ENCODE measurements at places on chromosomes 1 and 21. TPM values are rescaled to one million over a fixed set of nuclear protein-coding genes. Genes with fewer than 3 reads are reported as not detected.

Gene PM20D1
- total RNA-seq: 1.2 TPM

DNA sequence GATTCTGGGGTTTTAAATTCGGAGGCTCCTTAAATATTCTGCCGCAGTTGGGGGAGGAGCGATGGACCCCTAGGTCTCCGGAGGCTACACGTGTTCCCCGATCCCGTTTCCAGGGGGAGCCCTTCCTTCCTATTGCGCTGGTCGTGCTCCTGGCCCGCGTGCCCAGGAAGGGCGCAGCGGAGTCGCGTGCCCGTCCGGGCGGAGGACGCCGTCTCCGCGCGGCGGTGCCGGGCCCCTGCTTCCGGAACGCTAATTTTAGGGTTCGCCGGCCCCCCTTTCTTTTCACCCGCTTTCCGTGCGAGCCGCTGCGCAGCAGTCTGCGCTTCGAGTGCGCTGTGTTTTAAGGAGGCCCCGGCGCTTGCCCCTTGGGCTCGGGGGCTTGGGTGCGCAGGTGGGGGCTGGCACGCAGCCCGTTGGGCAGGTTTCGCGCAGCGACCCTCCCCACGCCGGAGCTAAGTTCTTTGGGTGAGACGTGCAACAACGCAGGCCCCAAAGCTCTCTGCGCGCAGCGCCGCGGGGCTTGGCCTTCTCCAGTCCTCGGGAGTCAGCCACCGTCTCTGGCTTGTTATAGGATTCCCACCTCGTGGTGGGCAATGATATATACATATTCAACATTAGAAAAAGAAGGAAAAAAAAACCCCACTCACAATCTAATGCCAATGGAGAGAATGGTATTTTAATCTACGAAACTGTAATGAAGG is 43.5 kb upstream of the DNAJC6 start:
- peak overlapping the region; percentile 64 for H3K4me3 ChIP-seq
- H3K4me1 ChIP-seq: peaks cover 16% of the 10 kb centered on the region
- H3K27ac ChIP-seq: no peak overlapping the region
- H3K36me3 ChIP-seq: no peaks in the 10 kb centered on the region

DNA sequence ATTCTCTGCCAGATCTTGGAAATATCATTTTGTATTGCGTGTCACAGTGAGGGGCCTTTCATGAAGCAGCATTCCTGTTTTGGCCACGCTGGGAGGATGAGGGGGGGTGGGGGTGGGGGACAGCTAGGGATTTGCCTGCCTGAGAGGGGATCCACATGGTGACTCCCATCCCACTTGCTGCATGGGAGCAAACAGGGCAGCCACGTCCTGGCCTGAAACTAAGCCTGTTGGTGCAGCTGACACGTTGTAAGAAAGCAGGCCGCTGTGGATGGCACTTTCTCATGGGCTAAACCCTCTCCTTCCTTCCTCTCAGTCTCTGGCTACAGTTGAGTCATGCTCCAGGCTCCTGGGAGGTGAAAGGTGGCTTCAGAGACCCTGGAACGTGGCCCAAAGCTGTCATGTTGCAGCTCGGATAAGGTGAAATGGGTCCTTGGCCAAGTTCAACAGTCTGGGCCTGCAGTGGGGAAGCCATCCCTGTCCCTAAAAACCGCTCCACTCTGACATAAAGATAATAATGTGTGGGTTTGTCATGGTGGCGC is 346.7 kb upstream of the VAMP3 start:
- no peaks in the 10 kb centered on the region for H3K4me1 ChIP-seq
- H3K27ac ChIP-seq: no peak overlapping the region
- no peak for DNase-seq

DNA sequence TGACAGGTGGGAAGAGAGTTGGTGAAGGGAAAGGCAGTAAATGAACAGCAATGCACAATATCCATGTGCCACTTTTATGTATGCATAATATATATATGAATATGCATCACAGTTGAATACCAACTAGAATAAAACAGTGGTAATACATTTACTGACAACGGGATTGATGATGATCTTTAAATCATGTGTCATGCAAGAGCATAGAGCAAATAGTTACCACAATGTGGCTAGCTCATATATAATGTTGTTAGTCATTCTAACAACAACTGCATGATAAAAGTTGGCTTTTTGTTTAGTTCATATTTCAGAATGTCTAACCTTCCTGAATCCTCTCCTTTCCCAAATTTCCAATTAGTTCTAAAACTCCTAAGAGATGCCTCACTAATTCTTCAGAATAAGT is 46.4 kb downstream of the GORAB start:
- no peak overlapping the region for H3K4me3 ChIP-seq
- H3K27me3 ChIP-seq: peaks cover 3% of the 10 kb centered on the region
- H3K36me3 ChIP-seq: no peaks in the 10 kb centered on the region
- H3K4me1 ChIP-seq: no peaks in the 10 kb centered on the region
- H3K27ac ChIP-seq: no peak overlapping the region

DNA sequence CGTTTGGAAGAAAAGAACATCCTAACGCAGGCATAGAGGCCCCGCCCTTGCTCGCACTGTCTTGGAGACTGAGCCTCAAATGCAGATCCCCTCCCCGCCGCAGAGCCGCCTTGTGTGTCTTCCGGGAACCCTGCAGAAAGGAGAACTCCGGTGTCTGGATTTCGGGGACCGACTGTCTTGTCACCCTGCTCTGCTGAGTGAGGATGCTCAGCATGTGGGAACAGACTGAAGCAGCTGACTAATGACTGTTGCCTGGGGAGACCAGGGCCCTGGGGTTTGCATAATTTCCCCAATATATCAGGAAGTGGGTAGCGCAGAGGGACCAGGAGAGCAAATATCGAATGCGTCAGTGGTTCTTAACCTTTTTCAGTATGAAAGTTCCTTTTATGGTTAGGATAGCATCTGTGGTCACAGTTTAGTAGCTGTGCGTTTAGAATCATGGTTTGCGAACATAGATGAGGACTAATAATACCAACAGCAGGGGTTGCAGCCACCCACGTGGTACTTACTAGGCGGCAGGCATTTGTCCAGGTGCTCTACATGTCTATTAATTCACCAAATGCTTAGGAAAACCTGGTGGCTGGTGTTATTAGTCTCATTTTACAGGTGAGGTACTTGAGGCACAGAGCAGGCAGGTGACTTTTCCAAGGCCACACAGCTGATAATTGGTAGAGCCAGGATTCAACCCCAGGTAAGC is 14.3 kb downstream of the GPR137B start:
- peak overlapping the region; percentile 83 for H3K27ac ChIP-seq
- H3K36me3 ChIP-seq: peaks cover 9% of the 10 kb centered on the region

- H3K27me3 ChIP-seq: no peaks in the 10 kb centered on the region
- H3K4me3 ChIP-seq: no peak overlapping the region
- no peak overlapping the region for H3K27ac ChIP-seq
- DNase-seq: no peak
- H3K4me1 ChIP-seq: peaks cover 6% of the 10 kb centered on the region
Observed at GRCh38 chr1:95018602-95019369, 54.0 kb downstream of the ALG14 start.
